ENCODE measurements at places on chromosomes 2 and 18.

DNA sequence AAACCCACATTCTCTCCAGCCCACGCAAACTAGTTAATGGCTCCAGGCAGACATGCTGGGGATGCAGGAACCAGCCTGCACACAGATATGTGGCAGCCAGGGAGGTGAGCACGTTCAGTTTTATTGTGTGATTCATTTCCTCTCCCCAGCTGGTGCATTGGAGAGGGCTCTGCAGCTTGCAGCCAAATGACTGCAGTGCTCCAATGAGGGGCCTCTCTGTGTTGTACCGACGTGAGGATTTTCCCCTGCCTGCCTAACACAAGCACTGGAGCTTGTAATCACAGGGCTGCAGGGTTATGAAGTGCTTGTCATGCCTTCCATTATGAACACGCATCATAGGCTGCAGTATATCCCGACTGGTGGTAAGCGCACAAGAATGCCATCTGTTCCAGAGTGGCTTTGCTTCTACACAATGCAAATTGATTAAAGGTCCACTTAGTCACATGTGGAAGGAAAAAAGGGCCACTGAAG is 92.3 kb upstream of the THUMPD2 start:
- DNase-seq, result no peak

DNA sequence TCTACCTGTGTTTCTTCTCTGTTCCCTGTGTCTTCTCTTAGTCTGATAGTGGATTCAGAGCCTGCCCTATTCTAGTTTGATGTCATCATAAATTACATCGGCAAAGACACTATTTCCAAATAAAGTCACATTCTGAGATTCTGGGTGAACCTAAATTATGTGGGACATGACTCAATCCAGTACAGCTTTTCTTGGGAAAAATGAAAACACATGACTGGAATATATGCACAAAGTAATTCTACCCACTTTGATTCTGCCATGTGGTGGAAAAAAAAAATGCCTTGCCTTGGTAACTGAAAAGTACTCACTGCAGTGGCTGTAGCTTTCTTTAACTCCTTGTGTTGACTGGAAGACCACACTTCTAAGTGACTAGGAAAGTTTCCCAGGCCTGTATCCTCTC is 73.7 kb downstream of the LRATD1 start:
- no peak for DNase-seq

DNA sequence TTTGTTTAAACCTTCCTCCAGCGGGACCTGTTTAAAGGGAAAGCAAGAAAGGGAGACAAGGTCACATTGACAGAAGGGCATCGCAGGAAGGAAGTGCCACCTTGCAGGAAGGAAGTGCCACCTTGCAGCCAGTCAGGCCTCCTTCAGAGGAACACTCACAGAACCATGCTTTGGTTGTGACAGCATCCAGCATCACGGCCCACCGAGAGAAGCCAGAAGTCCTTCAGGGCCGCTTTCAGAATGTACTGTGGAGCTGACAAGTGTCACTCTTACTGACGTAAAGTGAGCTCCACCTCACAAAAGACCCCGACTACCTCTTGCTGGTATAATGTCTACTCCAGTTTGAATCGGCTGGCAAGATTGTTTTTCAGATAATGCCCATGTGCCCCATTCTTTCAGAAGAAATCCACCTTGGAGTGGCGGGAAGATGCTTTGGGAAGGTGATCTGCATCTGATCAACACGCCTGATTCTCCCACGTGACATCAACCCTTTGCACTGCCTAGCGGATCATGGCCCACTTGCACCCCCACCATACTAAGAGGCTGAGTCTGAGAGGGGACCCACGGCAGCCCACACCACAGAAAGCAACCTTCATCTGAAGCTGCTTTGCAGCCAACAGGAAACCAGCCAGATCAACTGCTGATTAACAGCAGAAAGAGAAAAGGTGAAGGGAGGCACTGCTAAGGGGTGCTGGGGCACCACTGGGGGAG is 99.8 kb downstream of the UXS1 start:
- DNase-seq, result no peak

GRCh38 chr2:231029563-231029962 is 7.8 kb upstream of the C2orf72 start:
- DNase-seq, result no peak

DNA sequence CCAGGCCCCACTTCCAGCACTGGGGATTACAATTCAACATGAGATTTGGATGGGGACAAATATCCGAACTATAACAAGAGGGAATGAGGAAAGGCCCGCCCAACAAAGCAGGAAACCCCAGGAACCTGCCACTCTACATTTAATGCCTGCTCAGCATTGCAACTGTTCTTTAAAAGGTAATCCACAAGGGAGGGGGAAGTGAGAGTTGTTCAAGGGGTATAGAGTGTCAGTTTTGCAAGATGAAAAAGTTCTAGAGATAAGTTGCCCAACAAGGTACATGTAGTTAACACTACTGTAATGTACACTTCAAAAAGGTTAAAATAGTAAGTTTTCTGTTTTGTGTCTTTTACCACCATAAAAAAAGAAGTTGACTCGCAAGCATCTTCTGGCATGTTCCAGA is 137.6 kb downstream of the MBD2 start:
- no peak for DNase-seq

GRCh38 chr2:104430359-104430740 is 423.6 kb upstream of the POU3F3 start:
- no peak for DNase-seq

DNA sequence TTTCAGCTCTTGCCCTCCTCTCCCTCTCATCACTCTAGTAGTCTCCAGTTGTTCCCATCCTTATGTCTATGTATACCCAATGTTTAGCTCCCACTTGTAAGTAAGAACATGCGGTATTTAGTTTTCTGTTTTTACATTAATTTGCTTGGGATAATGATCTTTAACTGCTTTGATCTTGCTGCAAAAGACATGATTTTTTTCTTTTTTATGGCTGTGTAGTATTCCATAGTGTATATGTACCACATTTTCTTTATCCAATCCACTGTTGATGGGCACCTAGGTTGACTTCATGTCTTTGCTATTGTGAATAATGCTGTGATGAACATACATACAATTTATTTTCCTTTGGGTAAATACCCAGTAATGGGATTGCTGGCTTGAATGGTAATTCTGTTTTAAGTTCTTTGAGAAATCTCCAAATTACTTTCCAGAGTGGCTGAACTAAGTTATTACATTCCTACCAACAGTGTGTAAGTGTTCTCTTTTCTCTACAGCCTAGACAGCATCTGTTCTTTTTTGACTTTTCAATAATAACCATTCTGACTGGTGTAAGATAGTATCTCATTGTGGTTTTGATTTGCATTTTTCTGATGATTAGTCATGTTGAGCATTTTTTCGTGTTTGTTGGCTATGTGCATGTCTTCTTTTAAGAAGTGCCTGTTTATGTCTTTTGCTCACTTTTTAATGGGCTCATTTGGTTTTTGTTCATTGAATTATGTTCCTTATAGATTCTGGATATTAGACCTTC is 179.6 kb upstream of the SLC39A10 start:
- DNase-seq, result no peak

- DNase-seq, result no peak
These were observed 1065.1 kb upstream of the NRXN1 start for GRCh38 chr2:52097071-52097470.

GRCh38 chr2:199505755-199506403 is 48.1 kb upstream of the SATB2 start:
- DNase-seq, result no peak

DNA sequence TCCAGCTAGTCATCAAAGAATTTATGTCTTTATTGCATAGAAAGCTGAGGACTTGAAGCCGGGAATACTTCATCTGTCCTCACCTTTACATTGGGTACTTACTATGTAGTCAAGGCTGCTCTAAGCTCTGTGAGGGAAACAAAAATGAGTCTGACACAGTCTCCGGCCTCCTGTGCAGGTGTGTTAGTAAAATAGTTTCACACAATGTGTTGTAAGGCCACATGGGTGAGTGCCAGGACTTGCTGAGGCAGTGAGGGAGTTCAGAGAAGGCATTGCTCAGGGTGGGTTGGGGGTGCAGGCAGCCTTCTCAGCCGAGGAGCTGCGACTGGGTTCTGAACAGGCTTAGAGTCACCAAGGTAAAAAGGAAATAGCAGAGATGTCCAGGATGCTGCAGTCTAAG is 54.5 kb upstream of the SMAD2 start:
- no peak for DNase-seq

DNA sequence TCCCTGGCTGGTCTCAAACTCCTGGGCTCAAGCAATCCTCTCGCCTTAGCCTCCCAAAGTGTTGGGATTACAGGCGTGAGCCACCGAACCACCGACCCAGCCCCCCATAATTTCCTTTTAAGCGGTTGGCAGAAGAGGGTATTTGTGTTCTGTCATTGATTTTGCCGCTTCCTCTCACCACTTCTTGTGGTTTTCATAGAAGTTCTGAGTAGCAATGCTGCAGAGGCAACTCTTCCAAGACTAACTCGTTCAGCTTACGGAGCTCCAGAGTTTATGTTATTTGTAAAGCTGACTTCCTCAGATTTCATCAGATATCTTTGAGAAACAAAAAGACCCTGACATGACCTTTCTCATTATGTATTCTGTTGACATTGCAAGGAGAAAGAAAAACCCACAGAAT is 261.4 kb upstream of the KCNJ3 start:
- DNase-seq, result no peak

GRCh38 chr18:75799449-75800330 is 372.2 kb upstream of the SMIM21 start:
- no peak for DNase-seq

- no peak for DNase-seq
These were observed 15.2 kb downstream of the PRELID3A start for GRCh38 chr18:12422936-12423335.

DNA sequence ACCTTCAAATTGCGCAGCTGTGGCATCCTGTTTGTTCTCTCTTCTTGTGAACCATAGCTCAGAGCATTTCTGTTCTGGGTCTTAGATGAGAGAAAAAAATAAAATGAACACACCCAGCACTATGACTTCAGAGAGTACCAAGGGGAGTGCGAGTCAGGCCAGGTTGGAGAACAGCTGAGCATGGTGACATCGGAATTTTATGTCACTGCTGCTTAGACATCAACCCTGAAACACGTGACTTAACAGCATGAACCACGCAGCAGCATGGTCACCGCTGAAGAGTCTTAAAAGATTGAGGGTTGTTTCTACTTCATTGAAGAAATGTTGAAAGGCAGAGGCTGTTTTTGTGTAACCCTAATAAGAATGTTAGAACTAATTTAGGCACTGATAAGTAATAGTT is 288.8 kb upstream of the SOX11 start:
- no peak for DNase-seq

DNA sequence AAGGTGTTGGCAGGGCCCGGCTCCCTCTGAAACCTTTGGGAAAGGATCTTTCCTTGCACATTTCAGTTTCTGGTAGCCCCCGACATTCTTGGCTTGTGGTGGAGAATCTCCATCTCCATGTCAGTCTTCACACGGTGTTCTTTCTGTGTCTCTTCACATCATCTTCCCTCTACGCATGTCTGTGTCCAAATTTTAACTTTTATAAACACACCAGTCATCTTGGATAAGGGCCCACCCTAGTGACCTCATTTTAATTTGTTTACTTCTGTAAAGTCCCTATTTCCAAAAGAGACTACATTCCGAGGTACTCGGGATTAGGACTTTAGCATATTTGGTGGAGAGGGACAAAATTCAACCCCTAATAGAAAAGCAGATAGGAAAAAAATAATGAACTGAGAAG is 138.4 kb downstream of the GALNT3 start:
- no peak for DNase-seq

DNA sequence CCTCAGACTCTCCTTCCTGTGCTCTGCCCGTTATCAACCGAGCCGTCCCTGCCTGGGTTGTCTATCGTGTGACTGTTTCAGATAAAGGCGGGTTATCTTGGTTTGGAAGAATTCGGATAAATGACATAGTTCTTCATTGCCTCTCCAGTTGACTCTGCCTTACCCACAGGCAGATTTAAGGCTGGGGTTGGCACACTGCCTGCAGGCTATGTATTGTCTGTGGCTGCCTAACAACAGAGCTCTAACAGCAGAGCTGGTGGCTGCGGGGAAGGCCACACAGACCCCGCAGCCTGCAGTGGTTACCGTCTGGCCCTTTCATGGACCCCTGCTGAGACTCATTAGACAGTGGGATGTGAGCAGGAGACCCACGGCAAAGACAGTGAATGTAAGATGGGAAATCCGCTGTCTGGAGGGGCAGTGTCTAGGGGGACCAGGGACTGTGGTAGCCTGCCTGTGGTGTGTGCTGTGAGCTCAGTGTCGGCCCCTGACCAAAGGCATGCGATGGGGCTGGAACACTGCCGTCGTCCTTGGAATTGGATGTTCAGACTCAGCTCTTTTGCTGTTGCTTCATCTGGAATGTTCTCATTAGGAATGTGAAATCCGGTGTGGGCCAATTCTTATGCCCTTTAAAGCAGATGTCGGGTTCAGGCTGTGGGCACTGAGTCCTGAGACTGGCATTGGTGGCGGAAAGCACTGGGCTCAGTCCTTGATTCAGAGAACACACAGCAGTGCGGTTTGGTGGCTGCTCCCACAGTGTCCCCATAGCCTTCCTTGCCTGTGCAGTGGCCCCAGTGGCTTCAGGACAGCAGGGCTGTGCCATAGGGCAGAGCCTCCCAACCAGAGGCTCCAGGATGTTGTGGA is 44.5 kb downstream of the SH3RF3 start:
- no peak for DNase-seq

GRCh38 chr2:112001136-112001715 is 53.8 kb upstream of the TMEM87B start:
- DNase-seq, result no peak

DNA sequence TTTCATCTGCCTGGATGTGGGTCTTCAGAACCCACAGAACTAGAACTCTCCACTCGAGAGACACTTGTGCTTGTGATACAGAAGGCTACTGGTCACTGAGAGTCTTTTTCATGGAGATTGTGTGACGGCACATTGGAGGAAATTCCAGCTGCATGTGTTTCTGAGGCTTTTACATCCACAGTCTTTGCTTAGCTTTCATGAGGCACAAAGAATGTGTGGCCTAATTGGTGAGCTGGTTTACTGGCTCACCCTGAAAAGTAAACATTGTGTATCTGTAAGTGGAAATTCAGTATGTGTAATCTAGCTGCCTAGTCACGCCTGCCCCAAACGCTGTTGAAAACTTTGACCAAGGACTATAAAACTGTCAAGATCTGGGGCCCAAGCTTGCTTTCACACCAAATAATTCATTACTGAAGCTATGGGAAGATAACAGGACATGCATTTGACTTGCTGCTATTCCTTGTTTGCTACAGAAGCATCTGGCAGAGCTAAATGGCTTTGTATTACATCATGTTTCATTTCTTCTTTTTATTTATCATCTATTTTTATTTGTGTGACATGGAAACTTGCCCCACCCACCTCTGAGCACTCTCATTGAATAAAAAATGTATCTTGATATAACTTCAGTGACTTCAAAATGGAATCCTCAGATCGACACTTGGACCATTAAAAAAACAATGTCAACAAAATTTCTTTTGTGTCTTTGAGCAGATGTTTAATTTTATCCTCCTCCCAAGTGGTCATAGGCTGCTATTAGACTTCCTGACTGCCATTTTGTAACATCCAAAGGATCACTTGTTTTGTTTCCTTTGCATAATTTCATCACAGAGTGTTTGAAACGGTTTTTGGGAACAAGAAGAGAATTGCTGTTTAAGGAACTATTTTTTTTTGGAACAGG is 80.2 kb downstream of the EFEMP1 start:
- DNase-seq, result no peak

DNA sequence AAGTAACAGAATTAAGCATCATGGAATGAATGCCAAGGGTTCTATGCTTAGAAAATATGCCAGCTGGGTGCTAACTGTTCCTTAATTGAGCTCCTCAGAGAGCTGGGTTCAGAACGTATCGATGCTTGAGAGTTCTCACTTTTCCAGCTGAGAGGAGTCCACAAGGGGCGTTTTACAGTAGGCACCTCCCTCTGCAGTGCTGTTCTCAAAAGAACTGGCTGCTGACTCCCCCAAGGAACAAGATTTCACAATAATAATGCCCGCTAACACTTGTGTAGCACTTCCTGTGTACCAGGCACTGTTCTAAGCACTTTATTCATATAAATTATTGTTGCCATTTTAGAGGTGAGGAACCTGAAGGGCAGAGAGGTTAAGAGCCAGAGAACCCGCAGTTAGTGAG is 18.1 kb upstream of the TMEM237 start:
- DNase-seq, result no peak
